Stimulated activated CD4-positive, alpha-beta T cell treated with anti-CD3 and anti-CD28 coated beads, Interleukin-12 subunit alpha, Interleukin-12 subunit beta, amount 100 ng/mL, for 24 hours (primary cell): ENCODE measurements at places on chromosomes 6 and 20.

DNA sequence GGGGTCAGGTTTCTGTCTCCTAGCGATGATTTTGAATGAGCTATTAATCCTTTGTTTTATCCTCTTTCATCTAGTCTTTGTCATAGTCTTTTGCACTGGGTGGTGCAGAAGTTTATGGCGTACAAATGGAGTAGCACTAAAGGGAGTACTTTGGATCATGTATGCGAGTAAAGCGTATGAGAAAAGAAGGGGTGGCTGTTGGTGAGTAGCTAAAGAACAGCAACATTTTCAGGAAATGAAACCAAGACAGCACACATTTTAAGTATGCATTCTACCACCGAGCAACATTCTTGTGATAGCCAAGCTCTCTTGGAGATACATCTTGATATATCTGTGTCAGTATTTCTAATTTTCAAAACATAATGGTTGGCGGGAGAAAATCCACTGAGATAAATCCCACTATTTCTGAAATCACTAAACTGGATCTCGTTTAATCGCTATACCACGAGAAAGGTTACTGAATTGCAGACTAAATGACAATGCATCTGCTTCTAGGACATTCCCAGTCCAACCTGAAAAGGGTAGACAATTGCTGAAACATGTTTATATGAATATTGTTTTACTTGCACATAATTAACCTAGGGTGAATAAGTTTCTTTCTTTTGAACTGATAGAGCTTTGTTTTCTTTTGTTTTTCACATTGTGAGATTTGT, 196.1 kb downstream of the TRIM27 start:
- DNase-seq: no peak

DNA sequence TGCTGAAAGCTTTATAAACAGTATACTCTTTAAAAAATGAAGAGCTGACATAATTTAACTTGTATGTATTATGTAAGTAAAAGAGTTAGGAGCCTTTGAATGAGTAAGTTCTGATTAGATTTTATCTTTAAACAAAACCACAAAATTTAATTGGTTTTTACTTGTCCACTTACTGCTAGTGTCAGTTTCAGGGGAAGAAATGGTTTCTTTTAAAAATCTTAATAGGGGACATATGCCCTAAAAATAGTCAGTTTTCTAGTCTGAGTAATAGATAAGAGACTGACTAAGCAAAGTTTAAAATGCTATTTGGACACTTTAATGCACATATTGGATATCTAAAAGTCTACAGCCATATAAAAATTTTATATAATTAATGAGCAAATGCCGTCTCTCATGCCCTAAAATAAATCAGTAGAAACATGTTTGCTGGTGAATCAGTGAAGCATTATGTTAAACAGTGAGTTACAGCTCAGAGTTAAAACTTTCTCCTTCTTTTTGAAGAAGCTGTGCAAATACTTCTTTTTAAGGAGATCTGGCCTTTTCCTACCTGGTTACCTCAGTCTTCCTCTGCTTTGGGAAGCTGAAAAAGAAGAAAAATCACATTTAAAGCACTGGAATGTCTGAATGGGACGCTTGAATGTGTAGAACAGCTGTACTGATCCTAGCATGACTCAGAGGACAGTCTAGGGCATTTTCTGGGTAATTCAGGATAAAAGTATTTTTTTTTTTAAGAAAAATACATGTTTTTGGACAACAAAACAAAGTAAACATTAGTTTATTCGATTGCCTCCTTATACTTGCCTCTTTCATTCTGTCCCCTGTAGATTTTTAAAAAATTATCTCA, 55.3 kb downstream of the CDH26 start:
- no peak for DNase-seq

DNA sequence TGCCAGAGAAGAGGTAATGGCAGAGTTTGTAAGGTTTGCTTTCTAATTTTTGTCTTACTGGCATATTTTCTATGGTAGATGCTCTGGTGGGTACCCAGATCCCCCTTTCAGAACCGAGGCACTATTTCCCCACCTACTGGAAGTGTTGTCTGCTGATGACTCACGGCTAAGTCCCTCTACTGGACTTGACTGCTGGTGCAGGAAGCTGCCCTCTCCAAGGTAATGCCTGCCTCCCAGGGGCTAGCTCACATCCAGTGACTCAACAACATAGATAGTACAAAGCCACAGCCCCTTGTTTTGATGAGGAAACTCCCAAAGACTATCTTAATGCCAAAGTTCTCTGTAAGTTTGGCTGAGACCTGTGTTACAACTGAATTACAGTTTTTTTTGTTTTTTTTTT, 285.4 kb upstream of the FLRT3 start:
- no peak for DNase-seq

DNA sequence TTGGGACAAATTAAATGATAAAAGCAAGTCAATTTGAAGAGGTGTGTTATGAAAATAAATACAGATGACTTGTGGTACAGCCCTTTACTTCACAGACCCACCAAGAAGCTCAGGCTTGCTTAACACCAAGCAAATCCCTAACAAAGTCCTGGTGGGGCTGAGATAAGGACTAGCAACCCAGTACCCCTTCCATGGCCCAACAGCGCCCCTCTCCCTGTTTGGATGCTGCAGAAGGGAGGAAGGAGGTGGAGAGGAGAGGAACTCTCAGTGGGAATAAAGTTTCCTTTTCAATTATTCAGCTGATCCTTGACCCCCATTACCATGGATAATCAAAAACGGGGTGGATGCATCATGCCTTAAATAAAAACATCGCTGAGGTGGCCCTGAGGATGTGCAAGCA, 4.5 kb upstream of the ZNF831 start:
- DNase-seq: no peak

- no peak for DNase-seq
These were observed 59.0 kb upstream of the EEF1A1 start for GRCh38 chr6:73579851-73580246.

GRCh38 chr6:105519954-105520353, 117.1 kb upstream of the PREP start:
- DNase-seq: no peak

- DNase-seq: peak; percentile 63
These were observed 31.6 kb upstream of the NOTCH4 start for GRCh38 chr6:32255199-32256153.

DNA sequence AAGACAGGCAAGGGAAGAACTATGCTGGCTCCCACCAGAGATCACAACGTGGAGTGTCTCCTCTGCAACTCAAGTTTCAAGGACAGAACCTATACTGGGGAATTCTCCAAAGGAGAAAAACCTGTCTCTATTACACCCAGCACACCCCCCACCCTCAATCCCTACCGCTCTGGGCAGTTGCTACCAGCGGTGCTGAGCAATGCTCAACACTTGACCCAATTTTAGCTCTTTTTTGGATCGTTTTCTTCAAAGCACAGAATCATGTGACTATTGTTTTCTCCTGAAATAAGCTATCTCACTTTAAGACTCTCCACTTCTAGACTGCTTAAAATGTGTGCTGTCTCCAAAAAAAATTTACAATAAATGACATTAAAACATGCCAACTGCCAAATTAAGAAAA, 23.3 kb downstream of the MAP7 start:
- no peak for DNase-seq

DNA sequence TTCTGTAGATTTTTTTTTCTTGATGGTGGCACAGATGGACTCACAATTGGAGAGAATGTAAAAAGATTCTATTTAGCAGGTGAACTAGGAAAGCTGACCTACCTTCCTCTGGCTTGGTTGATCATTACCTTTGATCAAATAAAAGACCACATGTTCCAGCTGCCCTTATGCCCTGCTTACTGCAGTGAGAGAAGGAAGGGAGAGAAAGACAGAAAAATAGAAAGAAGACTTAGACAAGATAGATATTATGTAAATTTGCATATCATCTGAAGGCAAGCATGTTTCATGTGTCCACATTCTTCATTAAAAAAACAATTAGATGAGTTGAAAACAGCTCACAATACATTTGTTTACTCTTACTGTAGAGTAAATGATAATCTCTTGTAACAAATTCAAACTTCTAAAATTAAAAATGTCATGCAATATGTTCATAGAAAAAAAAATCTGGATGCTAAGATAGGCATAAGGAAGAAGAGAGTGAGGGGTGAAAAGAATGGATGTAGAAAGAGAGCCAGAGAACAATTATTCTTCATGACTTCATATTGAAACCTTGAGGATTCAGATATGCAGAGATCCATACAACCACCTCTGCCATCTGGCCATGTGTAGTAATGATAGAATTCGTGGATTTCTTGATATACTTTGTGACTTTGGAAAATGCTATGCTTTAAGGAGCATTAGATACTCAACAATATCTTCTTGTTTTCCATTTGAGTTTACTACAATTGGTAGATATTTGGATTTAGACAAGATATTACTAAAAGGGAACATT, 71.7 kb downstream of the RFX6 start:
- DNase-seq: no peak

GRCh38 chr6:135869857-135870256, 18.4 kb downstream of the PDE7B start:
- no peak for DNase-seq

DNA sequence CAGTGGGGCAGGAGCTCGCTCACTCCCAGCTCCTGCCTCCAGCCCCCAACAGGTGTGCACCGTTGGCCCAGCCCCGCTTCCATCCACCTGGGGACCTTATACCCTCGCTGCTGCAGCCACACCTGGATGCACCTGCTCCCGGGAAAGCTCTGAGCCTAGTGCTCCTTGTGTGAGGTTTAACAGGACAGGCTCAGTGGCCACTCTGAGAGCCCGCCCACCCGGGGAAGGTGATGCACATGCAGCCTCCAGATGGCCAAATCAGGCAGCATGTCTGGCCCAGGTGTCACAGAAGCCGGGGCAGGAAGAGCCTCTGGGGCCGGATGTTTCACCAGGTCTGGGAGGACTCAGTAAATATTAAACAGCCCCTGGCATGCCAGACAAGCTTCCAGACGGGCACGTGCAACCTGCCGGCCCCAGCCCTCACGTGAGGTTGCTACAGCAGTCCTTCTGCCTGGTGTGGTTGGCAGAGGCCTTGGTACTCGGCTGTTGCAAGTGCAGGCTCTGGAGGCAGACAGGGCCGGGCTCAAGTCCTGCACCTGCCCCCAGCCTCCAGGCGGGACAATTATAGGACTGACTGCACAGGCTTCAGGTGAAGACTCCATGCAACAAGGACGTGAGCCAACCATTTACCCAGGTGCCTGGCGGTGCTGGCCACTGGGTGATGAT, 66.9 kb downstream of the RIPOR3 start:
- DNase-seq: no peak
